ENCODE measurements at places on chromosomes 5 and 9. TPM values are rescaled to one million over a fixed set of nuclear protein-coding genes. Genes with fewer than 3 reads are reported as not detected.
A peak's percentile ranks its signal among the peaks of the same experiment; 100 is the strongest.

The IFNA13 gene
- polyA plus RNA-seq = not detected

- no peak for DNase-seq
Measured at GRCh38 chr9:114484854-114485443, 20.3 kb downstream of the WHRN start.

DNA sequence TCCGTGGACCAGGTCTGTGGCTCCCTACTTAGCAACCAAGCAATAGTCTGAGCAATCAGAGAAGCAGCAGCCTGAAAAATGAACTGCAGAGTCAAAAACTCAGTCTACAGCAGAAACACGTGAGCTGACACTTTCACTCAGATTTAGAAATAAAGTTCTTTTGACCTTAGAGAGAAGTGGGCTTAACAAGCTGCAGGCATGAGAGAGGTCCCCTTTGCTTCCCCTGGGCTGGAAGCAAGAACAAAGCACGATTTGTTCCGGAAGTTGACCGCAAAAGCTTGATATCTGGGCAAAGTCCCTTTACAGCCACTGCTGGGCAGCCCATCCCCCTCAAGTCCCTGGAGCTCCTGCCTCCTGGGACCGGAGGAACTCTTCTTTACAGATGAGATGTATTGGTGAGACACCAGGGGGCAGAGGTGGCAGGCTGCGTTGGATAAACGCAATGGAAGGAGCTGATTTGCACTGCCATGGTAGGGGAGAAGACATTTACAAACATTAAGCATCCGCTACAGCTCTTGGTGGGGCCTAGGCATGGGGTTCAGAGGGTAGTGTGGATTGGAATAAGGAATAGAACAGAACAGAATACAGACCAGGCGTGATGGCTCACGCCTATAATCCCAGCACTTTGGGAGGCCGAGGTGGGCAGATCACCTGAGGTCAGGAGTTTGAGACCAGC, 5.8 kb upstream of the SOWAHA start:
- no peak for DNase-seq

The B4GALT1 gene
- polyA plus RNA-seq = 146 TPM

- peak; percentile 55 for DNase-seq
Measured at GRCh38 chr9:15293804-15294316, 13.2 kb downstream of the TTC39B start.

The ANKRD55 gene
- polyA plus RNA-seq = 1.1 TPM

GRCh38 chr5:107806271-107806670, 135.5 kb upstream of the EFNA5 start:
- DNase-seq = no peak

DNA sequence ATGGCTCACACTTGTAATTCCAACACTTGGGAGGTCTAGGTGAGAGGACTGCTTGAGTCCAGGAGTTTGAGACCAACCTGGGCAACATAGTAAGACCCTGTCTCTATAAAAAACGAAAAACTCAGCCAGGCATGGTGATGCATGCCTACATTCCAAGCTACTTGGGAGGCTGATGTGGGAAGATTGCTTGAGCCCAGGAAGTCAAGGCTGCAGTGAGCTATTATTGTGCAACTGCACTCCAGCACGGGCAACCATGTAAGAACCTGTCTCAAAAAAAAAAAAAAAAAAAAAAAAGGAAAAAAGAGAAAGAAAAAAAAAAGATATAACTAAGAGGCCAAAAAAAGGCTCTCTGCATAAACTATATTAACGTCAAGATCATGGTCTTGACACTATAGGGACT, 27.3 kb downstream of the GIN1 start:
- DNase-seq = no peak

DNA sequence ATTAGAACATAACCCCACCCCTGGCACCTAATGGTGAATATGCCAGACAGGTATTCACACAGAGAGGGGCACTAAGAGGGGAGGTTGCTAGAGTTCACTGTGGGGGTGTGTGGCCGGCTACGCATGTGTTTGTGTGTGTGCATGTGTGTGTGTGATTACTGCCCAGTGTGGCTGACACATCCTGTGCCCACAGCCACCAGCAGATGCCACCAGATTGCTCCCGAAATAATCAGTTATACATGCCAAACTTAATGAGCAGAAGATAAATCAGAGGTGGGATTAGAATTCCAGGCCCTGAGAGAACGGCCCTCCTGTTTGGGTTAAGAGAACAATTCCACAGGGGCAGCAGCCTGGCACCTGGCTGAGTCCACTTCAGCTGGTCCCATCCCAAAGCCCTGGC, 91.8 kb upstream of the TBCA start:
- DNase-seq = no peak

DNA sequence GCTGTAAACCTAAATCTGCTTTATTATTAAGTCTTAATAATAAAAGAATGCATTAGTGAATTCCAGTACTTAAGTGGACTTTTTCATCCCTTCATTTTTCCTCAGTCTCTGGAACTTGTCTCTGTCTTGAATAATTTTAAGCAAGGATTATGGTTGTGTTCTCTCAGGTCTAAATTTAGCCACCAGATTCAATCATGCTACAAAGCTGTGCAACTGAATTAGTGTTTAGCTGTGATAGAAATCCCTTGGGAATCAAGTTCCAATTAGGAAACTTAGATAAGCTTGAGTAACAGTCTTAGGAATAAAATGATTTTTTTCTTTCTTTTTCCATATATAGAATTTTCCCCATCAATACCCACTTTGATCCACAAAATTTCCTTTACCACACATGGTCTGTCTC, 104.3 kb downstream of the PLPPR1 start:
- DNase-seq = no peak

The DOCK2 gene
- polyA plus RNA-seq = 2.6 TPM

The FGF10 gene
- polyA plus RNA-seq = 8.7 TPM

DNA sequence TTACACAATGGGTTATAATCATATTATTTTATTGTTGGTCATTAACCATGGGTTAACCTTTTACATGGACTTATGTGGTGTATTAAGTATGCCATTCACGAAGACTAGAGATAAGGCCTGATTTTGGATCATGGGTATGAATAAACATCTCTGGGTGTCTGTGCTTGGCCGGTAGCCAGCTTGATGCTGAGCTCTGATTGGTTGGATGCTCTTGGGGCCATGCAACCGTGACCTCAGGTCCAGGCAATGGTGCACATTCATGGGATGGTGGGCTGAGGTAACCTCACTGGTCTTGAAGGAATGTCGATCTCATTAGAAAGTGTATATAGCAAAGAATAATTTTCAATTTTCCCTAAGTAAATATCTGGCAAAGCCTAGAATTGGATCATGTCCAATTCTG, 158.2 kb upstream of the IL12B start:
- no peak for DNase-seq

DNA sequence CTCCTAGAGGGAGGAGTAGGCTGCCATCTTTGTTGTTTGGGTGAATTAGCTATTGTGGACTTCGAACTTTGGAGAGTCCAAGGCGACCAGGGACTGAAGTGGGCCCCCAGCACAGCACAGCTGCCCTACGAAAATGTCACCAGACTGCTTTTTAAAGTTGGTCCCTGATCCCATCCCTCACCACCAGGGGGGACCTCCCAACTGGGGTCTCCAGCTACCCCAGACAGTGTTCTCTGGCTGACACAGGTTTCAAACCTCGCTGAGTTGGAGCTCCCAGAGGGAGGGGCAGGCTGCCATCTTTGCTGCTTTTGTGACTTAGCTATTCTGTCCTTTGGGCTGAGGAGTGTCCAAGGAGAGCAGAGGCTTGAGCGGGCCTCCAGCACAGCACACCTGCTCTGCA, 45.7 kb upstream of the ADRB2 start:
- DNase-seq = no peak

DNA sequence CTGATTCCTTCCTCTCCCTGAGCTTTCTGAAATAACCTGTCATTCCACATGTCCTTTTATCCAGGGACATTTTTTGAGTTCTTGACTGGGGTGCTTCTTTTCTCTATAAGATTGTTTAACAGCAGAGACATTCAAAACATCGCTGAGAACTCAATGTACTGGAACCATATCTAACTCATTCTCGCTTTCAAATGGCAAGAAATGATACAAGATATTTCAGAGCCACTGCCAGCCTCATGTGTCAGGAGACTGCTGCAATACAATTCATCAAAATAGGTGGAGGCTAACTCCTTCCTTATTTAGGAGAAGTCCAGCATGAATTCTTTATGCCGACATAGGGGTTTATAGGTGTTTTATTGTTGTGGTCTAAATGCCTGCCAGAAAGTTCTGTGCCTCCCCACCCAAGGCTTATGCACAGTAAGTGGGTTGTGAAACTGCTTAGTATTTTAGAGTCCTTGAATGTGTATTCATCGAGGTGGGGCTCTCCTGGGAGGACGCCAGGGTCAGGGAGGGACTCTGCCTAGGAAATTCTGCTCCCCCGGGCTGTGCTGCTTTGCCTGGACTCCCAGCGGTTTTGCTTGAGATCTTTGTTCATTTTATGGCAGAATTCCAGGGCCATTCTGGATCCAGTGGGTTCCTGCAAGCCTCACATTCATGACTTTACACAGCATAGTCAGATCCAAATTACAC, 53.9 kb downstream of the ZNF474 start:
- no peak for DNase-seq

DNA sequence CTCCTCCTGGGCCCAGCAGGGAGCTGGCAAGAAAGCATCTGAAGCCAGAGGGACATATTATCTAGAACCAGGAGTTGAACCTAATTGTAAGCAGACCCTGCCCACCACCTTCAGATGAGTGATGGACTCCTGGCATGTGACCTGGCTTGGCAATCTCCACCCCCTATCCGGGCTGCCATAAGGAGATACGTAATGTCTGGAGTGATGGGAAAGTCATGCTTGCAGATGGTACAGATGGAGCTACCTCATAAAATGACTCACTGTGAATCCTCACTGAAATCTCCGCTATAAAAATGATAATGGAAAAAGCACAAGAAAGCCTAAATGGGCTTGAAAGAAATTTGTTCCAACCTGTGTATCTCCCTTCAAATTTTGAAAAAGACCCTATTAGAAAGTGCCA, 157.5 kb downstream of the DMRT2 start:
- DNase-seq = no peak

- DNase-seq = no peak
Measured at GRCh38 chr9:129109537-129109903, 1.1 kb downstream of the CRAT start.

The CCDC192 gene
- polyA plus RNA-seq = 1.5 TPM

DNA sequence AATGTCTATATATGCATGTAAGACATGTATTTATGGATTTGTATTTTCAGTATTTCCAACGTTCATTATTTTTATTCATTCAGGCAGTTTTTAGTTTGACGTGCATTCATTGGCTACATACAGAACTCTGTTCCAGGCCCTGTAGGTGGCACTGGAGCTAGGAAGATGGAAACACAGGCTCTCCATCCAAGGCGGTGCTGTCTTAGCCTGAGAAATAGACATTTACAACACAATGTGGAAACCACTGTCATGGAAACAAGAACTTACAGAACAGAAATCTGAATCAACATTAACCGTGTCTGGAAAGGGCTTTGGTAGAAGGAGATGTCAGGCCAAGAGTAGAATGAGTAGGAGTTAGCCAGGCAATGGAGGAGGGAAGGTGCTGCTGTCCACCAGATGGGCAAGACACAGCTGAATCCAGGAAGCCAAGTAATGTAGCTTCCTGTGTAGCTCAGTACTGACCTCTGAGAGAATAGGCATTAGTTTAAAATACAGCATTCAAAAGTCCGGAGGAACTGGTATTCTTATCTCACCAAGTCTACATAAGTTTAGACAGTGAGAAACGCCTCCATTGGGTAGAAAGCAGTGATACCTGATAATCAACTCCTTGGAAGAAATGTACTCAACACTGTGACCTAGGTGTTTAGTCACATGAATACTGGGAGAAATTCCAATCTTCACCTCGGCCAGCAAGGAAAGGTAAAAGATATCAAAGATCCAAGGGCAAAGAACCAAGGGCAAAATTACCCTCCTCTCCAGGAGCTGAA, 388.6 kb upstream of the CDH6 start:
- peak; percentile 4 for DNase-seq

DNA sequence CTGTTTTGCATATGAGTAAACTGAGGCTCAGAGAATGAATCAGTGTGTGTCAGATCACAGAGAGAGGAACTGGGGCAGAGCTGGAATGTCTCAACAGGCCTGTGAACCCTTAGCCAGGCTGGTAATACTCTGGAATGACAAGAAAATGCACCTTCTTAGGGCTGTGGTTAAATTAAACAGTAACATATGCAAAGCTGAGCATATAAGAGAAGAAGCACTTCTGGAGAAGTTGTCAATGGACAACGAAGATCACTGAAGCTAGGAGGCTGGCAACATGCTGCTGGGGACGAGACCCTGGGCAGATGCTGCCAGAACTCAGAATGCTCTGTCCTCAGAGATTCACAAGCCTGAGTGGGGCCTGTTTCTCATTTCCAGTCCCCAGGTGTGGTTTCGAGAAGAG, 64.6 kb upstream of the EPB41L4B start:
- DNase-seq = no peak

- DNase-seq = no peak
Measured at GRCh38 chr9:91858213-91859030, 91.6 kb downstream of the ROR2 start.

GRCh38 chr9:111974092-111974681, 77.6 kb downstream of the UGCG start:
- DNase-seq = no peak

- no peak for DNase-seq
Measured at GRCh38 chr5:36685631-36686288, 79.4 kb downstream of the SLC1A3 start.

The PAIP2 gene
- polyA plus RNA-seq = 176 TPM

DNA sequence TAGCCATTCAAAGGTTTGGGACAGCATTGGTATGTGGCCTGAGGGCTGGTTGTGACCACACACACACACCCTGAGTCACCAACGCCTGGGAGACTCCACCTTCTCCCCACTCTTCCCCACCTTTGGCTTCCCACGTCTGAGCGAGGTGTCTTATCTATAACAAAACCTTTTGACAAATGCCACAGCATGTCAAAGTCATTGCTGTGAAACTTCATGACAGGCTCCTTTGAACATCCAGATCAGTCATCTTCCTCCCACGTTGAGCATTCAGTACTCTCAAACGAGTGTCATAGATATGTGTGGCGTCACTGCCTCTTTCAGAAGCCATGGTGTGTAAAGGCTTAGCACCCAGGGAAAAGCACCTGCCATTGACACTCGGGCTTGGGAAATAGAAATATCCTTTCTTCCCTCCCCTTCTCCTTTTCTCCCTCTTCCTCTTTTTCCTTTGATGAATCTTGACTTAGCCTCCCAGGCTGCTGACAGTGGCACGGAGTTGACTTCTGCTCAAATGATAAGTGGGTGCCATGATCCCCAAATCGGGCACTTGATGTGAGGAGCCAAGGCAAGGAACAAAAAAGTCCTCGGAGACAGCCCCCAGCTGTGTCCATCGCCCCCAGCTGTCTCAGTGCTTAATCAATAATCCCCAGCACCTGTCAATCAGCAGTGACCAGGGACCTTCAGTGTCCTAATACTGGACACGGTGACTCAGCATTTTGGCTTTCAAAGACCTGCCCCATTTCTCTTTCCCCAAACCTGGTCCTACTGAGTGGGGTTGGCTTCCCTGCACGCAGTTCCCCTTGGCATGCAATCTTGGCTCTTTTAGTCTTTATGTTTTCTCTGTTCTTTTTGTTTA, 114.8 kb downstream of the FGF18 start:
- no peak for DNase-seq

The PCDHGA8 gene
- 0.60 TPM for polyA plus RNA-seq

All from left kidney (tissue), 8 donors.